CD4-positive, alpha-beta T cell (primary cell): ENCODE measurements at places on chromosomes 2 and 18. TPM values are rescaled to one million over a fixed set of nuclear protein-coding genes. Genes with fewer than 3 reads are reported as not detected.

DNA sequence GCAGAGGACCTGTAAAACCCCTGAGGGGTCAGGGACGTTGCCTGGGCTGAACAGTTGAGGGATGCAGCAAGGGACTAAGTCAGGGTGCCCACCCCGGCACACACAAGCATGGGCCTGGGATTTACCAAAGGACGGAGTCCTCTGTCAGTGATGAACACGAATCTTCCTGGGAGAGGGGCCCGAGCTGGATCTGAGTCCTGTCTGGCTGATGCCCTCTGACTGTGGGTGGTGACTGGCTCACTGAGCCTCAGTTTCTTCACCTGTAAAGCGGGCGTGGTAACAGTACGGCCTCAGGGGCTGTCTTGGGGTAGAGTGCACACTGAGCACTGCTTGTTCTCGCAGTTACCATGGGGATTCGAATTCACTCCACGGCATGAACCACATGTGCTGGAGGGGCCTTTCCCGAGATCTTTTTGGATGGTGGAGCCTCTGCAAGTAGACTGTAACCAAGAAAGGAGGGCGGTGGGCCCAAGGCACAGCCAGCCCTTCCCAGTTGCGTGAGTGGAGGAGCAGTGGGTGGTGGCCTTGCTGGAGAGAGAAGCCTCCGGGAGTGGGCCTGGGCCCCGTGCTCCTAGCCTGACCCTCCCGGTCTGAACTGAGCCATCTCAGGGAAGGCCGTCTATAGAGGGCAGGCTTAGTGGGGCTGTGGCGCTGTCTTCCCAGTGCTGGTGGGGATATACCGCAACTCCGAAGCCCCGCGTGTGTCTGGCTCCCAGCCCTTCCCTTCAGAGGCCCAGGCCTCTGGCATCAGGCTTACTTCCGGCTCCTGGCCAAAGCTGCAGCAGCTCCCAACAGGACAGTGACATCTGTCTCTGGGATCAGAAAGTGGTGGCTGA, 130.8 kb upstream of the HS6ST1 start:
- H3K4me1 ChIP-seq: no peaks in the 10 kb centered on the region
- H3K27me3 ChIP-seq: peaks cover 5% of the 10 kb centered on the region
- no peak for DNase-seq
- no peak overlapping the region for H3K4me3 ChIP-seq

DNA sequence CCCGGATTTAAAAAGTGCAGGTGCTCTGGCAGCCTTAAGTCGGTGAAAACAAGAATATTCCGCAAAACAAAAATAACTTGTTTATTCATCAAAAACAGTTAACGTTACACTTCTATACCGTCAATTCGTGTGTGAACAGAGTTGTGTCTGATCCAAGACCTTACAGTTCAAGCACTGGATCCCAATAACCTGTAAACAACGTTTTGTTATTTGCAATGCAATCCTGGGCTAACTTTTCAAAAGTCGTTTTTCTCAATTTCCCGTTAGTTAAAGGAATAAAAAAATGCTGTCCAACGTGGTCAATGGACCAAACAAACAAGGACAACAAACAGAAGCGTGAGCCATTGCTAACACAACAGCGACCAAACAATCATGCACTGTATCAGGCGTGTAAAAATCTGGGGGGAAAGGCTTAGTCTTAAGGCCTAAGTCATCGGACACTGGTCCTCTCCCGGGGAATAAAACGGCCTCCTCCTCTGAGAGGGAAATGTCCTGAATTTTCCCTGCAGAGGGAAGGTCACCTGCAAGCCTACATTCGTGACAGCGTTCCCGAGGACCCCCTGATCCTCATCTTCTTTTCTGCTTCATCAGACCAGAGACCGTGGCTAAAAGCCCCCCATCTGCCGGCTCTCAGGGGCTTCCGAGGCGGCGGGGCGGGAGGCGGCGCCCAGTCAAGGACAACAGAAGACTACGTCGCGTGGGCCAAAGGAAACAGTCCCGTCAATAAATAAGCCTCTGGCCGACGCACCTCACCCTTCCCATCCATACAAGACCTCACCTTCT, 490 bp downstream of the NDUFS1 start:
- peak overlapping the region; percentile 92 for H3K27ac ChIP-seq
- peak overlapping the region; percentile 82 for H3K4me3 ChIP-seq
- H3K4me1 ChIP-seq: peaks cover 41% of the 10 kb centered on the region
- H3K27me3 ChIP-seq: no peaks in the 10 kb centered on the region
- no peak for DNase-seq

DNA sequence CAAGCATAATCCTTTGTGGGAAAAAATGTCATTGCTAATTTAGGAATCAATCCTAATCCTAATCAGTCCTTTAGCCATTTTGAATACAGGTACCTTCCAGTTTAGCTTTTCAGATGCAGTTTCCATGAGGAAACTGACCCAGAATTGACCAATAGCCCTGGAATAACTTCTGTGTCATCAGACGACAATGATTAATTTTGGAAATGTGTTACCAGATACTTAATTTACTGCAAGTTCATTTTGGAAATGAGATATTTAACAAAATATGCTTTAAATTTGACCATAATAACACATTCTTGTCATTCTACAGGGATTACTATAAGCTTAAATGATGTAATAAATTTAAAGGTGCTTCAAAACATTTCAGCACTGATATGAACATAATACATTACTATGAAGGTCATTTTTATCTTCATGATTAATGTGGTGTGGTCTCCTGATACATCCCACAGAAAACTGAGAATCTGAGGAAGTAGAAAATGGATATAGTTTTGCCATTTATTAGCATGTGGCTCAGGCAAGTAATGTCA, 129.8 kb upstream of the SH3BP4 start:
- H3K27ac ChIP-seq: no peak overlapping the region
- H3K36me3 ChIP-seq: no peaks in the 10 kb centered on the region
- H3K4me3 ChIP-seq: no peak overlapping the region
- H3K4me1 ChIP-seq: no peaks in the 10 kb centered on the region
- DNase-seq: no peak

PLGLB1 gene
- 0.71 TPM for total RNA-seq

DNA sequence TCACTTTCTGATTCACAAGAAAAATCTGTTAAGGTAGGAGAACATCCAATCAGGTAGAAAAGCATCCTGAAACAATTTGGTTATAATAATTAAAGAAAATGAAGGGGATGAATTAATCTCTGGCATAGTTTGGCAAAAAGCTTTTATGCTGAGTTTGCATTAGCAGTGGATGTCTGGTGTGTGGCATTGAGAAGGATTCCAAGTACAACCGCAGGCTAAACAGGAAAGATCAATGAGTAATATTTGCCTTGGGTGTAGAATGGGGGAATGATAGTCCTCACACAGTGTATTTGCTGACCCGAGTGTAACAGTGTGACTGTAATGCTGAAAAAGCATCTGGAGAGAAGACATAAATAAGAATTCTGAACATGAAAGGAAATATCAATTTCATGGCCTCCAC, 68.3 kb upstream of the SESTD1 start:
- no peaks in the 10 kb centered on the region for H3K36me3 ChIP-seq
- H3K4me1 ChIP-seq: no peaks in the 10 kb centered on the region
- H3K27ac ChIP-seq: no peak overlapping the region
- no peaks in the 10 kb centered on the region for H3K27me3 ChIP-seq

DNA sequence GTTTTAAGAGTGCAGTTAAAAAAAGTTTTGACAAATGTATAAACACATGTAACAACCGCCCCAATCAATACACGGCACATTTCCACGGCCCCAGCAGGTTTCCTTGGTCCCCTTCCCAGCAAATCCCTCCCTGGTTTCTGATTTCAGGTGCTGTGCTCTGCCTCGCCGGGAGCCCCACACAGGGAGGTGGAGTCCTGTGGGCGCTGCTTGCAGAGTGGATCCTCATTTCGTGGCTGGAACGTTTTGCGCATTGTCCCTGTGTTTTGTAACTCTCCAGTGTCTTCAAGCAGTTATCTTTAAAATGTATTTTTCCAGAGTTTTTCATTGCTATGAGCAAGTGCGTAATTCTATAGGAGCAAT, 124.8 kb downstream of the GALR1 start:
- H3K27me3 ChIP-seq: peaks cover 6% of the 10 kb centered on the region
- H3K27ac ChIP-seq: no peak overlapping the region
- H3K4me3 ChIP-seq: no peak overlapping the region
- no peaks in the 10 kb centered on the region for H3K4me1 ChIP-seq

DNA sequence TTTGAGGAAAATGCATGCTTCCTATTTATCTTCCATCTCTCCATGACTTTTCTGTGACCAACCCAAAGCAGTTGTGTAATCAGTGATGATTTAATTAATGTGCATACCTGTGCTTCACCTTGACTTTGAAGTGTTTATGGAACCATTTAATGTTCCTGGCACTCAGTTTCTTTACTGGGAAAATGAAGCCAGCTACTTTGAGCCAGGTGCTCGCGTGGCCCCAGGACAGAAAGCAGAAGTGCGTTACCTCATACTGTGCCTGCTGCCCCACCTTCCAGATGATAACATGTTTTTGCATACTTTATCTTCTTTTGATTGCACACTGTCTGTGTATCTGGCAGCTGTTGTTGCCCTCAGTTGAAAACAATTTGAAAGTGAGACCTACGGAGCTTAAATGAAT, 61.3 kb downstream of the PMAIP1 start:
- H3K27me3 ChIP-seq: no peaks in the 10 kb centered on the region
- DNase-seq: no peak
- H3K36me3 ChIP-seq: no peaks in the 10 kb centered on the region
- H3K27ac ChIP-seq: no peak overlapping the region

LRRC30 gene
- total RNA-seq: not detected

GKN2 gene
- total RNA-seq: not detected
